ENCODE measurements at places on chromosomes 1 and 21.

DNA sequence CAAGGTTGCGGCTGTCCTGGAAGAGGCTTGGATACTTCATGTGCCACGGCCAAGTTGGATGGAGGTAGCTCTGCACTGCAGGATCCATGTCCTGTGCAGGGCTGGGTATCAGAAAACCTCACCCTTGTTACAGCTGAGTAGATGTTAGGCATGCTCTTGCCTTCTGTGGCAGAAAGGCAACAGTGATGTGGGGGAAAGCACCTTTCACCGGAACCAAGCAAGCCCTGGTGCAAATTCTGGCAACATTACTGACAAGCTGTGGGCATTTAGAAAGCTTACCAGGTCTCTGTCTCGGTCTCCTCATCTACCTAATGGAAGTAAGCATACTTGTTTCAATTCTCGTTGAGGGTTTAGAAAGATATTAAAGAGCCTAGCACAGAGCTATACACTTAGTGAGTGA lies 14.5 kb upstream of the CDCA8 start:
- no peak for DNase-seq

DNA sequence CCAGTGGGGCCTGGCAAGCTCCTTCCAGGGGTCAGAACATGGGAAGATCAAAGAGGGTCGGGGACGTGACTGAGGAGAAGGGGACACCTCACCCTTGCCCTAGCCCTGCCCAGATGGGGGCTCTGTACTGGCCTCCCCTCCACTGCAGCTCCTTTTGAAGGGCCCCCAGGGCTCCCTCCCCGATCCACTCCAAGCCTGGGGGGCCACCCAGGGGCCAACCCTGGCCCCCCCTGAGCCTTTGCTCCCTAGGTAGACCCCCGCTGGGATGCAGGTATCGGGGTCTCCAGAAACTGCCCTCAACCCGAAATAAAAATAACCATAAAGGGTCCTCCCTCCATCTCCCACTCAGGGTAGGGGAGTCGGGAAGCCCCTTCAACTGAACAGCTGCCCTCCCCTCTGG lies 37.4 kb upstream of the FAM131C start:
- DNase-seq, result no peak

- DNase-seq, result no peak
Measured at GRCh38 chr1:101905283-101905835, 91.4 kb downstream of the OLFM3 start.

DNA sequence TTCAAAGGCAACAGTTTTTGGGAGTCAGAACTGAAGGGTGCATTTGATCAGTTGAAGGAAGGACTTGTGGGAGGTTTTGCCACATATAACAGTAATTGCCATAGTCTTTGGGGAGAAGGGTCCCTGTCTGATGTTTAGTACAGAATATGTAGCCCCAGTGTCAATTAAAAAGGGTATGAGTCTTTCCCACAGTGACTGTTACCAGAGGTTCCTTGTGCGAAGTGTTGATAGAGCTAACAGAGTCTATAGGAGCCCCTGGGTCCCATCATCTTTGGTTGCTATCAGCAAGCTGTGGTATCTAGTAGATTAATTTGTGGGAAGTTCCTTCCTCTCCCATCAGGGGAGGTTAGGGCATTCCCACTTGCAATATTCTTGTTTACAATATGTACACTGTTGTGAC lies 329.2 kb downstream of the PTPRU start:
- no peak for DNase-seq

GRCh38 chr1:159229896-159230295 lies 25.2 kb downstream of the ACKR1 start:
- DNase-seq, result no peak

GRCh38 chr1:1832166-1832565 lies 53.9 kb upstream of the NADK start:
- no peak for DNase-seq

GRCh38 chr1:57279909-57280666 lies 143.8 kb downstream of the DAB1 start:
- DNase-seq, result no peak

DNA sequence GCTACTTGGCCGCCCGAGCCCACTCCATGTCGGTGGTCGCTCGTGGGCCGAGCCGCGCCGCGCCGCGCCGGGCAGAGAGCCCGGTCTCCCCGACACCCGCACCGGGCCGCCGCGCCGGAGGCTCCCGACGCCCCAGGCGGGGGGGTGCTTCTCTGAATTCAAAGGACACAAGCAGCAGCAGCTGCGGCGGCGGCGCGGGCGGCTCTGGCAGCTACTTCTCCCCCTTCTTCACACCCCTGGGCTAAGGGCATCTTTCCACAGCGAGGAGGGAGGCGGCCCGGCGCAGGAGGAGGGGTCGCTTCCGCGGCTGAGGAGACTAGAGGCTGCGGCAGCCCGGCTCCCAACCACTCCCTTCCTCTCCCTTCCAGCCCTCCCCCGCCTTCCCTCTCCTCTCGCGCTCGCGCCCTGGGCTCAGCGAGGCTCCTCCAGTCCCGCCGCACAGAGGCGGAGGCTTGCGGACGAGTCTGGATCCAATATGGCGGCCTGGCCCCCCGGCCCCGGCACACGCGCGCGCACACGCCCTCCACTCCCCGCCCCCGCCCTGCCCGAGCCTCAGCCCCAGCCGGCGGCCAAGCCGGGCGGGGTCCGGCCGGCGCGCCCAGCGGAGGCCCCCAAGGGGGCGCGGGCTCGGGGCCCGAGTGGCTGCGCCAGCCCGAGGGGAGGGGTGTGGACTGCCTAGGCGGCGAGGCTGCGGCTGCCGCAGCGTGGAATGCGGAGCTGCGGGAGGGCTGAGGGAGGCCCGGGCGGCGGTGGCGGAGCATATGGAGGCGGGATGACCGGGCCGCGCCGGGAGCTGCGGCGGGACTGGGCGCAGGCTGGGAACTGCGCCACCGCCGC lies at the start of gene CDC42BPA:
TSS of gene CDC42BPA (minus strand) at position 477 of the 837 bp plus-strand sequence. CDS start 1,310 bp downstream, outside the sequence.
- DNase-seq, result peak; percentile 80

DNA sequence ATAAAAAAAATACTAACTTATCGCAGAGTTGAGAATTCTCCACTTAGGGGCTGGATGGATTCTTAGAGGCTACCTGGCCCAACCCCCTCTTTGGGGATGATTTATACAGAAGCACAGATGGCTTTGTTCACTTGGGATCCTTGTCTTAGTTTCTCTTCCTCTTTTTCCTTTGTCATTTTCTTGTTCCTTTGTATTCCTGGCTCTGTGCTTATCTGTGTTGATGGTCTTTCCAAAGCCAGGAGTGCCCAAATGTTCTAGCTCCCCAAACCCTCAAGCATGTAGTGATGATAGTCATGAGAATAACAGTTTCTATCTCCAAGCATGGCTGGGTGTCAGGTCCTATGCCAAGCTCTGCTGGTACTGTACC lies 27.4 kb downstream of the EPHB2 start:
- DNase-seq, result no peak

DNA sequence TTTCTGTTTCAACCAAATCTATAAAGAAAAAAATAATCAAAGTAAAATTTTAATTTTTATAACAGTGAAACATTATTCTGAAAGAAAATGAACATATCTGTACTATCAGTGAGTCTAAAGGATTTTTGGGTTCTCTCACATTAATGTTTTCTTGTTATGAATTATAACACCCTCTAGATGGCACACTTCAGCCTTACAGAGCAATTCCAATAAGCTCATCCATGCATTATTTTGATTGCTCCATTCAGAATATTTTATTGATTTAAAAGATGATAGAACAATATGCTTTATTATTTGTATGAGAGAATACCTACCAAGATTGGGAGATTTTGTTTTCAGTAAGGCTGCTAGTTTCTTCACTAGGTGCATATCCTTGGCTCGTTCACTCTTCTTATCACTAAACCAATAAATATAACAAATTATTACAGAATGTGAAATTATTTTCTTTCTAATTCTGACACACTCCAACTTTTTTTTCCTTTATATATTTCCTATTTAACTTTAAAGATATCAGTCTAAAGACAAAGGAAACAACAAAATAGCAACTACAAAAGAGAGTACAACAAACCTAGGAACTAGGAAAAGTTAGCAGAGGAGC lies 82.4 kb downstream of the RAB3GAP2 start:
- DNase-seq, result no peak

DNA sequence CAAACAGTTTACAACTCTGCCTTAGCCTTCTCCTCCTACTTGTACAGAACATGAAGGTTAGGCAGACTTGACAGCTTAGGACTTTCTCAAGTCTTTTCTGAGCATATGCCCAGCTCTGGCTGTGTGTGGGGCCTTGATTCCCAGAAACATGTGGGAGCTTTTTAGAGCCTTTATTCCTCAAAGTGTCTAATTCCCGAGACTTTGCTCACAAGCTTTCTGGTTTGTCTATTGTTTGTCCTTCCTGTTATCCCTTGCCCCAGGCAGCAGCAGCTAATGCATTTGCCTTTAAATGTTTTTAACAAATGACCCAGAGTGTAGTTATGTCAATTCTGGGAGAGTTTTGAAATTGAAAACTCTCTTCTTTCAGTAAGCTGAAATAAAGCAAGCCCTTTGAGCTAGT lies 29.2 kb downstream of the ST7L start:
- no peak for DNase-seq

GRCh38 chr1:94236630-94237290 lies 624 bp downstream of the ARHGAP29 start:
- peak; percentile 38 for DNase-seq

- DNase-seq, result no peak
Measured at GRCh38 chr1:182563095-182563494, 26.0 kb downstream of the RNASEL start.

DNA sequence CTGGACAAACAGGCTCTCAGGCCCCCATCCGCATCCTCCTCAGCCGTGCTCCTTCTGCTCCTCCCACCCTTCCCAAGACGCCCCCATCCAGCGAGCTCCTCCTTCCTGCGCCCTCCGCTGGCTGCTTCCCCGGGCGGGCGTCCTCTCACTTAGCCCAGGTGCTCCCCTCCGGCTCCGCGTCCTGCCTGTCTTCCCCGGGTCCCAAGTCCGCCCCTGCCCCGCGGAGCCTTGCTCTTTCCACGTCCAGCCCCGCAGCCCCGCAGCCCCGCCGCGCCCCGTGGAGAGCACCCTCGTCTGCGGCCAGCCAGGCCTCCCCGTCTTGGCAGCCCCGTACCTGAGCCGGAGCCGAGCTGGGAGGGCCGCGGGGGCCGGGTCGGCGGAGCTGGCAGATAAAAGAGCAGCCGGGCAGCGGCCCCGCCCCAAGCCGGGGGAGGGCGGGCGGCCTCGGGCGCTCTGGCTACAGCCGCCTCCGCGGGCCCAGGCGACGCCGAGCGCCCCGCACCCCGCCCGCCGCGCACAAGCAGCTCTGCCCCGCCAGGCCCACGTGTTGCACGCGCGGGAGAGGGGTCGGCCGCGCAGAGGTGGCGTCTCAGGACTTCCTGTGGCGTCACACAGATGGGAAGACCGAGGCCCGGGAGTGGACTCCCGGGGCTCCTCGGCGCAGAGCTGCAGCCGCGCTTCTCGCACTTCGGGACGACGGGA lies at the start of gene PAQR7:
TSS of gene PAQR7 (minus strand) at position 555 of the 702 bp plus-strand sequence. CDS start 11,869 bp downstream, outside the sequence.
- DNase-seq, result peak; percentile 65

- DNase-seq, result peak; percentile 45
Measured at GRCh38 chr1:149917571-149918144, at the start of gene SV2A. SV2A (minus strand) TSS chr1:149917844; CDS start chr1:149913840, 4,004 bp downstream.

- DNase-seq, result no peak
Measured at GRCh38 chr1:150012611-150013010, 2.1 kb upstream of the OTUD7B start.

- no peak for DNase-seq
Measured at GRCh38 chr1:59690171-59690930, 124.4 kb upstream of the HOOK1 start.

Data from mesothelial cell of epicardium (in vitro differentiated cells).